ENCODE measurements at places on chromosomes 4 and X.

- DNase-seq, result no peak
These were observed 10.2 kb downstream of the EDA start for GRCh38 chrX:69626129-69626528.

DNA sequence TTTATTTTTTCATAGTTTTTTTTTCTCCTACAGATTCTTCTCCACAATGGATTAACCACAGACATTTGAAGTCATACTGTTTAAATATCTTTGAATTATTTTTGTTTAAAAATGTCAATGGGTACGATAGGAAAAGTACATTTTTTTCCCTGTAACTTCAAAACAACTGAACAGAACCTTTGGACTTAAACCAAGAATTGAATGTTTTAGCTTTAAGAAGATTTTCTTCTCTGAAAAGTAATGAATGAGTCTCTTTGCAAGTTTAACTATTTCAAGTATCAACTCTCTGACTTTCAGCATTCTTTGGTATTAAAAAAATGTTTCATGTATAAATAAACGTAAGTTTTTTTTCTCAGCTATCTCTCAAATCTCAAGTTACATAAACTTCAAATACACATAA is 364.3 kb downstream of the FBXO8 start:
- no peak for DNase-seq

GRCh38 chr4:53905941-53906377 is 158.4 kb downstream of the CHIC2 start:
- DNase-seq, result no peak

DNA sequence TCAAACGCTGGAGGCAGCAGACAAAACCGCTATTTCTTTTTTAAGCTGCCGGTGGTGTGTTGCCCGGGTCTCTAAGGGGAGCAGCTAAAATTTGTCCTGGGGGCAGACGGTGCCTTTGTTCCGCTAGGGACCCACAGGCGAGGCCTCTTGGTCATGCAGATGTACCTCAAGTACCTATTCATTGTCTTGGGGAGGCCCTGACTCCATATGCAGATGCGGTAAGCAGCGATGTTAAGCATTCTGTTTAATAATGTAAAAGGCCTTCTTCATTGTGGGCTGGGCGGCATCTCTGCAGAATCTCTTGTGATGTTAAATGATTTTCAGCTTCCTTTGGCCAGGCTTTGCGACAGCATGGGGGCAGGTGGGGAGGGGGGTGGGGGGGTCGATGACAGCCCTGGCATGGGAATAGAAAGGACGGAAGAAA is 98.9 kb upstream of the PJA1 start:
- no peak for DNase-seq

- DNase-seq, result no peak
These were observed 597.7 kb downstream of the MID1IP1 start for GRCh38 chrX:39398963-39399261.

DNA sequence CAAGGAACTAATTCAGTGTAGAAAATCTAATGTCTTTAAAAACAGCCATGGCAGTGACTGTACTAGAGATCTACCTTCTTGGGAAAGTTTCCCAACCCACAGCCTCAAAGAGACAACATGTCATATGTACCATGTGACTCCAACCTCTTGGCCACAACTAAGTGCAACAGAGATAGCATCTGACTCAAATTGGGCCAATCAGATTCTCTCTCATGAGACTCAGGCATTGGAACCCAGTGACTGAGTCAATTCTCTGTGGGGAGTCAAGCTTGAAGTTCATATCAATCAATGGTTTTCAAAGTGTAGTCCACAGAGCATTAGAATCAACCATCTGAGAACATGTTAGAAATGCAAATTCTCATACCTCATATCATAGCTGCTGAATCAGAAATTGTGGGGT is 123.3 kb downstream of the MBNL3 start:
- DNase-seq, result no peak

DNA sequence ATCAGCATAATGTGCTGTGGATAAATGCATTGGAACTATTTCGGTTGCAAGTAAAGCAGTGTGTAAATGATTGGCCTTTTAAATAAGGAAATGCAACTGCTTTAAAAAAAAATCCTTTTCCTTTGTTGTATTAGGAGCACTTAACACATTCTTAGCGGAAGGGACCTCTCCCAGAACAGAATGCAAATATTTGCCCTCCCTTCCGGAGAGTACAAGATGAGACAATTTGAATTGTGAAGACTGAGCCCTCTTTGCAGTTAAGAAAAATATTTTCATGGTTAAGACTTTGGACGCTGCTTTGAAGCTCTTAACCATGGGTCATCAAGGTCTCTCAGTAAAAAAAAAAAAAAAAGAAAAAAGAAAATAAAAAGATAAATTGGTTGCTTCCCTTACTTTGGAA is 9.5 kb upstream of the NOX1 start:
- no peak for DNase-seq

DNA sequence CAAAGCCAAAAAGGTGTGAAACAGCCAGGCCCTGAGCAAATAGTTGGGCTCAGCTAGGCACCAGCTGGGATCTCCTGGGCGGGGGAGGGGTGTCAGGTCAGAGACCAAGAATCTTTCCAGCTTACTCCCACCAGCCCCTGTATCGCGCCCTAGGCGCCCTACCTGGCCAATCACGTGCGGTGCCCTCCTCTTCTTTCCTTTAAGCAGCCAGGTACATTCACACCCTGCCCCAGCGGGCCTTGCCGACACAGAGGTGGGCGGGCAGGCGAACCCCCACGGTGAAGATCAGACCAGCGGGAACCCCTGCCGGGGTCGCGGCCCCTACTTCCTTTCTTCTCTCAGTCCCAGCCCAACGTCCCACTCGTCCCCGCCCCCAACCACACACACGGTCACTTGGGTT is 9.1 kb downstream of the ARHGAP36 start:
- DNase-seq, result no peak

DNA sequence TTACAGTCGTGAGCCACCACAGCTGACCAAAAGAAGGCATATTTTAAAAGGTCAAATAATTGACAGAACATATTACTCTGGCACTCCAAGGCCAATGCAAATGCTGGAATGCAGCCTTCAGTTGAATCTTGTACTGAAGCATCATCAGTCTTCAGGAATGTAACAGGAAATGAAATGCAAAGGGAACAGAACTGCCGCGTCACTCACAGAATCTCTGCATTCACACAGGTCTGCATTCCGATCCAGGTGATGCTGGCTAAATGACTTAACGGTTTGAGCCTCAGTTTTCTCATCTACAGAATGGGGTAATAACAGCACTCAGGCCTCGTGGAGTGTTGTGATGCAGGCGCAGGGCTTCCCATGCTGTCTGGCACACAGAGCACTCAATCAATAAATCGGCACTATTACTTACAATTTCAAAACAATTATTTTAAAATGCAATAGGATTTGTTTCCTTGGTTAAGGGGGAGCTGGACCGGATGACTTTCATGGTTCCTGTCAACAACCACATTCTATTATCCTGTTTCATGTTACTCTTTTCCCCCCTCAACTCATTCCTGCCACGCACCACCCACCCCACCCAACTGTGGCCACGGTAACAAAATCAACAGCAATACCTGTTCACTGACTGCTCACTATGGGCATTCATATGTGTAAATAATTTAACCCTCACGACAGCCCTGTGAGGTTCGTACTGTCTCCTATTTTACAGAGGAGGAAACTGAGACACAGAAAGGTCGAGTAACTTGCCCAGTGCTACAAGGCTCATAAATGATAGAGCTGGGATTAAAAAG is 32.4 kb downstream of the IGFBP7 start:
- no peak for DNase-seq

- DNase-seq, result no peak
These were observed 124.2 kb upstream of the EOLA2 start for GRCh38 chrX:150062292-150063137.

GRCh38 chr4:184287697-184288255 is 70.1 kb upstream of the ENPP6 start:
- DNase-seq, result no peak

GRCh38 chr4:51906167-51906958 is 63.4 kb downstream of the DCUN1D4 start:
- no peak for DNase-seq

- no peak for DNase-seq
These were observed 1254.8 kb upstream of the ADGRL3 start for GRCh38 chr4:59945277-59945676.

- DNase-seq, result no peak
These were observed 2.2 kb downstream of the CCNB3 start for GRCh38 chrX:50206753-50207152.

Data from NCI-H1417 treated with DMSO at 0.1 percent for 48 hours (cell line).